ENCODE measurements at places on chromosomes 2 and 18.

- no peak for DNase-seq
Observed at GRCh38 chr2:148982282-148982681, 56.2 kb upstream of the LYPD6B start.

GRCh38 chr2:228747483-228747882, 523.6 kb downstream of the PID1 start:
- DNase-seq, result no peak

DNA sequence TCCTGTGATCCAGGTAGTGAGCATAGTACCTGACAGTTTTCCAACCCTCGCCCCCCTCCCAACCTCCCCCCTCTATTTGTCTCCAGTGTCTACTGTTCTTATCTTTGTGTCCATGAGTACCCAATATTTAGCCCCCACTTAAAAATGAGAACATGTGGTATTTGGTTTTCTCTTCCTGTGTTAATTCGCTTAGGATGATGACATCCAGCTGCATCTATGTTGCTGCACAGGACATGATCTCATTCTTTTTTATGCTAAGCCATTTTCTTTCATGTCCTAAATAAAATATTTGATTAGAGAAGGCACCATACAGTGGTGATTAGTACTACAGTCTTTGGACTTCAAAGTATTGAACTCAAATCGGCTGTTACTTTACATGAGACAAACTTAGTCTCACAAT, 1087.9 kb downstream of the CBLN2 start:
- no peak for DNase-seq

- DNase-seq, result no peak
Observed at GRCh38 chr2:218397820-218398436, 1.7 kb upstream of the CTDSP1 start.

DNA sequence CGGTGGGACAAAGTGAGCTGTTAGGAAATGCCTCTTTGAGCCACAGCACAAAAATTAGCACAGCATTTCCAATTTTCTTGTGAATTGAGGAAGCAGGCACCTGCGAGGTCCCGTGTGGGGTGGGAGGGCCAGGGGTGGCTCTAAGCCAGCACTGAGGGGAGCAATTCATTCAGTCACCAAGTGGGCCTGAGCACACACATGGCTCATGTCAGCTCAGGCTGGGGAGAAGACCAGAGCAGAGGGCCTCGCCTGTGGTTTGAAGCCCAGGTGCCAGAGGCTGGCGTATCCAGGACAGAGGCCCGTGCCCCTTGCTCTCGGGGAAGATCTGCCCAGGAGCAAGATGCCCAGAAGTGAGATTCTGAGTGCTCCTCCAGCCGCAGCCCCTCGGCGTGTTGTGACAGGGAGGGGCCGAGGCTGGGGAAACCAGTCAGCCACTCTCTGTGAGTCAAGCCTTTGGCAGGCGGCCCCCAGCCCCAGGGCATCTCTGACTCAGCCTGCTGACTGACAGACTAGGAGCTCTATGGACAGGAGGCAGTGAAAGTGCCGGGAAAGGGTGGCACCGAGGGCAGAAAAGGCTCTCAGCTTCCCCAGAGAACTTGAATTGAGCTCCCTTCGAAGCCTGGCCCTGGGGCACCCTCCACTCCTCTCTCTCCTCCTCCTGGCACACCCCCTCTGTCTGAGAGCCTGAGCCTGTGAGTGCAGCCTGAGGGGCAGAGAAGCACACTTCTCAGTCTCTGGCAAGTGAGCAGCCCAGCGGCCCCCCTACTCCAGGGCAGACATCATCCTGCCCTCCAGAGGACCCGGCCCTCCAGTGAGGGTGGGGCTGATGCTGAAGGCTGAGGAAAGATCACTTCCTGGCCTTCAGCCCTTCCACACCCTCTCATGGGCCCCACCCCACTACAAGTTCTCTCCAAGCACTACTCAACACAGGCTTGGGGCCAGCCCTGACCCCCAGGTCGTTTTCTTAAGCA, 32.3 kb downstream of the CYP26B1 start:
- peak; percentile 87 for DNase-seq

- DNase-seq, result no peak
Observed at GRCh38 chr2:30730736-30731647, 76.3 kb downstream of the CAPN13 start.

DNA sequence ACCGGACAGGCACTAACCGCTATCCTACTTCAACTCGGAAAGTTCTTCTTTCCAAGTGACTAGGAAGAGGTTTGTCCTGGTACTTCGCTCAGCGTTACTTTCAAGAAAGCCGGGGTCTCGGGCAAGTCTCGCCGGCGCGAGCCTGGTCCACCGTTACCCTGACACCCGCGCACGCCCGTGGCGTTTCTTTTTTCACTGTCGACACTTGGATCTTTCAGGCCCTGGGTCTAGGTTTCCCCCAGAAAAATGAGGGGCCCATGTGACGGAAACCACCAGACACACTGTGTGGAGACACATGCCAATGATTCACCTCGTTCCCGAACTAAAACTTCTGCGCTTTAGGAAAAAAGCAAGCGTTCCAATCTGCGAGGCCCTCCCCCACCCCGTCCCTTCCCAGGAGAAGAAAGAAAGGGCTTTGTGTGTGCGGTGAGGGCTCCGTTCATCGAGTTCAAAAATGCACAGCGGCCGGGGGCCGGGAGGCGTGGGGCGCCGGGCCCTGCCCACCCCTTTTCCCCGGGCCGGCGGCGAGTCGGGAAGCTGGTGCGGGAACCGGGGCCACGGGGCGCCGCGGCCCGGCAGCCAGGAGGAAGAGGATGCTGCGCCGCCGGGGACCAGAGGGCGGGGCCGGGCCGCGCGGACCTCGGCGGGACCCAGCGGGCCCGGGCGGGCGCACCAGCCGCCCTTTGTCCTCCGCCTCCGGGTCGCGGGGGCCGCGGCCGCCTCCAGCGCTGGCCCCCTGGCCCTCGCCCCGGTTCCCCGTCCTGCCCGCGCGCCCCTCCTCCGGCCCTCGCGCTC, 2.6 kb downstream of the ZNF521 start:
- no peak for DNase-seq

DNA sequence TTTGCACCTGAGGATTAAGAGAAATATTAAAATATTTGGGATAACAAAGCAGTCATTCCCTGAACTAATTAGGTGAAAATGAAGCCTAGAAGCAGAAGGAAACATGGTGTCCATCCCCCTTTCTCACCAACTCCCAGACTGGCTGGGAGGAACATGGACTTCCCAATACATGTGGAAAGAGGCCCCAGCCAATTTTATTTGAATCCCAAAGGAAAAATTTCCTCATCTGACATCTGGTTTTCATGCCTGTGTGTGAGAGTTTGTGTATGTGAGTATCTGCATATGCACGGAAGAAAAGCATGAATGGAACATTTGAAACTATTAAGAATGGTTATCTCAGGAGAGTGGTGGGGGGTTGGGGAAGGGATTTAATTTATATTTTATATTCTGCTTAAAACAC, 84.3 kb downstream of the COPS8 start:
- no peak for DNase-seq

GRCh38 chr2:212979799-212980198, 171.6 kb downstream of the IKZF2 start:
- DNase-seq, result no peak
